ENCODE measurements at places on chromosomes 2 and 18.

DNA sequence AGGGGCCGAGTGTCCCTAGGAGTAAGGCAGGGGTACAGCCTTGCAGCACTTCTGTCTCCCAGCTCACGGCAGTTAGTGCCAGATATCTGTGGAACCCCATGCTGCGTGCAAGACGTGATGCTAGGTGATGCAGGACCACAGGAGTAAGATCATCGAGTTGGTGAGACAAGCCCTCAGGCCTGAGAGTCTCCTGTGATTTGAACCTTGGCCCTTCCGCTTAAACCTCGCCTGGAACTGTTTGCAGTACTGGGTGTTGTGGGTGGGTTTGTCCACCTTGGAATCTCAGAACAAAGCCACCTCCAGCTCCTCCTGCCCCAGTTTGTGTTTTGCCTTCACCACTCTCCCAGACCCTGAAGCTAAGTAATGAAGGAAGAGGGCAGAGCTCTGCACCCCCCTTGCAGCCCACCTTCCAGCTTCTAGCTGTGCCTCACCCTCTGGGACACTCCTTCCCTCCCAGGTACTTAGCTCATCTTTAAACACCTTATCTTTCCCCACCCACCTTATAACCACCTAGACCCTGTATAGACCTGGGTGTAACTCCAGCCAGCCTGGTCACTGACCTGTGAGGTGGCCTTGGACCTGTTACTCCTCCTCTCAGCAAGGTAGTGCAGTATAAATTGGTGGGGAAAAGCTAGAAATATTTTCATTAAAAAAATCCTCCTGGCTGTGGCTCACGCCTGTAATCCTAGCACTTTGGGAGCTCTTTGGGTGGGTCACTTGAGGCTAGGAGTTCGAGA lies 6.6 kb downstream of the CNNM4 start:
- DNase-seq: no peak

GRCh38 chr2:46187112-46187618 lies 110.0 kb upstream of the EPAS1 start:
- no peak for DNase-seq

GRCh38 chr2:71907503-71907902 lies 240.2 kb downstream of the CYP26B1 start:
- no peak for DNase-seq

DNA sequence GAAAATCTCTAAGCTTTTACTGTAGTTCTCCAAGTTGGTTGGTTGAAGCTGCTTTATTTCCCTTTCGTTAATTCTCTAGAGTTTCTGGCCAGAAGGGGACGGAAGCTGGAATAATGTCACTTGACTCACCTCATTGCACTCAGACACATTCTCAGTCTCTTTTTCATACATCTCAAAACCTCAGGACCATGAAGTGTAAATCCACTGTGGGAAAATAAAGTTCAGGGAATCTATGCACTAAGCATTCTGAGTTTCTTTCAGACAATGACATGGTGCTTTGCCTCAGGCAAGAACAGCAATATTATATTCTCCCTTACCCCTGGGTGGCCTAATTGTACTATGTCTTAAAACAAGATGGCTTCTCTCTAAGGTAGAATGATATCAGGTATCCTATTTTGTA lies 167.8 kb downstream of the PRPF40A start:
- no peak for DNase-seq

DNA sequence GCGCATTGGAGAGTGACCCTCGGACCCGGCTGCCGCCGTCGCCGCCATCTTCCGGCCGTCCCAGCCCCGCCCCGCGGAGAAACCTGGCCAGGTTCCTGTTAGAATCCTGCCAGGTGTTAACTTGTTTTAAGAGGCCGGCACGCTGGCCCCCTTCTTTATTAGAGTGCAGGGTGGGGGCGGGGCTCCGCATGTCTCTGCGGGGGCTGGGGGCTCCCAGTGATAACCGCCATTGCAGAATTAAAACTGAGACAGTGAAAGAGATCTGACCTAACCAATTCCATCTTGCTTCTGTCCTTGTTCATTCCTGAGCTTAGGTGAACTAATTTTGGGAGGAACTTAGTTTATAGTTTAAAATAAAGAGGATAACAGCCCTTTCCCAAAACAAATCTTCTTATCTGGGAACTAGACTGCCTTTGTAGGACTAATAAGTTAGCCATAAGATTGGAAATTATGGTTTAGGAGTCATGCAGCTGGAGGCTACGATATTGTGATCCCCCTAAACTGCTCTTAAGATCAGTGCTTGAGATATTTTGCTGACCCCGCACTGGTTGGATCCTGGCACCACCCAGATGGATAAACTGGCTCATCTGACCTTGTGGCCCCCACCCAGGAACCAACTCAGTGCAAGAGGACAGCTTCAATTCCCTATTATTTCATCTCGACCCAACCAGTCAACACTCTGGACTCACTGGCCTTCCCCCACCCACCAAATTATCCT lies 543 bp upstream of the STARD7 start:
- DNase-seq: no peak

- no peak for DNase-seq
Measured at GRCh38 chr2:15634846-15635490, 43.3 kb downstream of the DDX1 start.

- DNase-seq: no peak
Measured at GRCh38 chr2:174704642-174705041, 59.6 kb downstream of the CHRNA1 start.

GRCh38 chr2:109419171-109419756 lies 194.5 kb downstream of the SEPTIN10 start:
- DNase-seq: no peak

DNA sequence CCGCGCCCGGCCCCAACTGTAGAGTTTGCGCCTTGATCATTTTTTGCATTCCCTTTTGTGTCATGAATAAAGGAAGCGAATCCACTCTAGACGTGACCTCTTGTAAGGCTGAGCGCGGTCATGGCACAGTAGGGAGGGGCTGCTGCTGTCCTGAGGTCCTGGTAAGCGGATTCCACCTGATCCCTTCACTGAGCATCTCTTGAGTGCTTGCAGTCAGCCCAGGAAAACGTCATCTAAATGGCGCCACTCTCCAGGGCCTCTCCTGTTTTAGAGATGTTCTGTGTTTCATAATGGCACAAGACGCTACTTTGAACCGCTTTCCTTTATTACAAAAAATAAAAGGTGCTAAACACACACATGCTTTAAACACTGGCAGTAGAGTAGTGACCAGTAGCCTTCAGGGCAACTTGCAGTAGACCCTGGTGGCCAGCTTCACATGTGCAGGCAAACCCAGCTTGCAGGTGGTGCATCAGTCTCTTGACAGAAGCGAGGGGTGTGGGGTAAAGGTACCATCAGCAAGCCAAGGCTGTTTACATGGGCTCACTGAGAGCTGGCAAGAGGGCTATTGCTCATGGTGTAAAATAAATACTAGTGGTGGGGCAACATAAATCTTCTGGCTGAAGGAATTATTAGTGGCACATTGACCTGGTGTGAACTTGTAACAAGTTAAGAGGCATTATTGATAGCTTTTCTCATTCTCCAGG lies 43.0 kb upstream of the ACKR3 start:
- DNase-seq: no peak

GRCh38 chr2:152622219-152622618 lies 95.0 kb downstream of the PRPF40A start:
- DNase-seq: no peak

- peak; percentile 33 for DNase-seq
Measured at GRCh38 chr2:176473177-176473576, 203.9 kb downstream of the MTX2 start.

GRCh38 chr2:85761-86160 lies 39.5 kb upstream of the FAM110C start:
- no peak for DNase-seq

GRCh38 chr2:101500860-101501259 lies 25.9 kb upstream of the RFX8 start:
- DNase-seq: no peak

DNA sequence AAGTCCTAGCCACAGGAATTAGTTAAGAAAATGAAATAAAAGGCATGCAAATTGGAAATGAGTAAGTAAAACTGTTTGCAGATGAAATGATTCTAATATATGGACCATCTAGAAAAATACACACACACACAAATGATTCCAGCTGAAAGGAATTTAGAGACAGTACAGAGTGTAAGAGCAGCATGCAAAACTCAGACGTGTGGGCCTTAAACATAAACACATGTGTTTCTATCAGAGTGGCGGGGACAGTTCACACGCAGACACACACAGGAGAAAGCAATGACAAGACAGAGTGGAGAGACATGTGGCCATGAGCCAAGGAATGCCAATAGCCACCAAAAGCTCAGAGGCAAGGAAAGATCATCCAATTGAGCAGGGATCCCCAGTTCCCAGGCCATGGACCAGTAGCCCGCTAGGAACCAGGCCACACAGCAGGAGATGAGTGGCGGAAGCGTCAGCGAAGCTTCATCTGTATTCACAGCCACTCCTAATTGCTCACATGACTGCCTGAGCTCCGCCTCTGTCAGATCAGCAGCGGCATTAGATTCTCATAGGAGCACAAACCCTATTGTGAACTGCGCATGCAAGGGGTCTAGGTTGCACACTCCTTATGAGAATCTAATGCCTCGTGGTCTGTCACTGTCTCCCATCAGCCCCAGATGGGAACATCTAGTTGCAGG lies 155.4 kb downstream of the ARL4C start:
- no peak for DNase-seq

DNA sequence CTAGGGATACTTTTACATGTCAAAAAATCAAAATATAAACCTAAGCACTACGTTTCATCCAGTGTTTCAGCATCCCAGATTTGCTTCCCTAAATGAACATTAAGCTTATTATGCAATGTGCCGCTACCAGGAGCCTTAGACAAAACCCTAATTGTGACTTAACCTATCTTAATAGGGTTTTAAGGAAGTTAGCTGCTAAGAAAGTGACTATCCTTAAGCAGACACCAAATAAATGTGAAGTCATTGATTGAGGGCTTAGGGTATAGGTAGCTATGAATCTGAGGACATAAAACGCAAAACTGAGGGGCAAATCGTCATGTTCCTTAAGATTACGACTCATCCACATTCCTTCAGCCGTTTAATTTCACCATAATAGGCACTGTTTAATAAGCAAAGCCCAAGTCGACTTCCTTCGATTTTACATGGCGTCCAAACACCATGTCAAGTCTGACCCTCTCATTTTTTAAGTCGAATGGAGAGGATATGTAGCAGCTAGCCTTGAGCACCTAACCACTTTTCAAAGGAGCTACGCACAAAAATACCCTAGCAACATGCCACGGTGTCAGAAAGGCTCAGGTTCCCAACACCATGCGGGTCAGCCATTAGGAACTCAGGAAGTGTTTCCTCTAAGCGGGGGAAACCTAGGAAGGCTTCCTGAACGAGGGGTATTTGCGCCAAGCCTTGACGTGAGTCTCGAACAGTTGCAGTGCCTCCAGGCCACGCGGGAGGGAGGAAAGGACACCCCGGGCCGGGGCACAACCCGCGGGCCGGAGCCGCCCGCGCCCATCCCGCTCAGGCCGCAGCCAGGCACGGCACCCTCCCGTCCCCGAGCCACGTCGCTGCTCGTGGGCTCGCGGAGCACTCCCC lies 1.0 kb downstream of the HDLBP start:
- no peak for DNase-seq

GRCh38 chr2:197543206-197543605 lies 27.3 kb downstream of the MOB4 start:
- DNase-seq: no peak

GRCh38 chr2:68274022-68274421 lies 21.7 kb upstream of the PPP3R1 start:
- DNase-seq: peak; percentile 22

- DNase-seq: no peak
Measured at GRCh38 chr2:130864830-130865800, 28.4 kb downstream of the ARHGEF4 start.

- no peak for DNase-seq
Measured at GRCh38 chr2:238155051-238155760, 3.6 kb upstream of the ERFE start.

GRCh38 chr2:212940816-212941215 lies 210.6 kb downstream of the IKZF2 start:
- DNase-seq: peak; percentile 28

- peak; percentile 61 for DNase-seq
Measured at GRCh38 chr2:9422321-9423099, 818 bp downstream of the ITGB1BP1 start.

DNA sequence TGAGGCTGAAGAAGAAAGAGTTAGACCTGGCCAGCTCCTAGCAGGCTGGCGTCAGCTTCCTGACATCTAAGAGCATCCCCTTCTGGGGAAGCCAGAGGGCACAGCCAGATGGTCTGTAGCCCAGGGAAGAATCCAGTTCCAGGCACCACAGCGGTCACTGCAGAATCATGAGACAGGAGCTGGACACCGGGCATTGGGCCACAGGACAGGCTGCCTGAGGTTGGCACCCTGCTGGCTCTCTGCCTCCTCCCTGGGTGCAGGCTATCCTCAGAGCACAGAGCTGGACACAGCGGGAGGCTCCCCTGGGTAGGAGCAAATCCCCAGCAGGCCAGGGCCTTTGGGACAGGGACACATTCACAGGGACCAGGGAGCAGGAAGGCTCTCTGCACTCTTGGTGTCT lies 19.8 kb upstream of the ATOH8 start:
- no peak for DNase-seq

- DNase-seq: no peak
Measured at GRCh38 chr2:208311954-208312353, 45.9 kb downstream of the PIKFYVE start.

DNA sequence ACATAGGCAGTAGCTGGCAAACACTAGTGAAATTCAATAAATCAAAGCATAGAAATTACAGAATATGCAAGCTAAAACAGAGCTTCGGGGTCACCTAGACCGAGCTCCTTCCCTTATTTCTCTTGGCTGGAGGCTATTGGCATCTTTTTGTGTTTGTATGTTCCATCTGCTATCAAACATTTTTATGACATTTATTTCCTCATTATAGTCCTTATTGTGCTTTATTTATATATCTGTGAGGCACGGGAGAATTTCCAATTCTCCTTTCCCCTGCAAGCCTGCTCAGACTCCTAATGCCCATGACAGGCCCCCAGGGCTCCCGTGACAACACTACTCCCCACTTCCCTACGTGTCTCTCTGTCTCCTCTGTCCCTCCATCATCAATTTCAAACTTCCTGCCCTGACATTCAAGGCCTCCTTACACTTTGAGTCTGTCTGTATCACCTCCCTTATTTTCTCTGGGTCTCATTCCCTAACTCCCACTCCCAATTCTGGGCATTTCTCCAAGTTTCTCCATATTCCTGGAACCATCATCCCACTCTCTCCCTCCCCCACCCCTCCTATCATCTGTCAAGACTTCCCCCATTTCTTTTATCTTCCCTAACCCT lies 316.9 kb downstream of the OSR1 start:
- no peak for DNase-seq

DNA sequence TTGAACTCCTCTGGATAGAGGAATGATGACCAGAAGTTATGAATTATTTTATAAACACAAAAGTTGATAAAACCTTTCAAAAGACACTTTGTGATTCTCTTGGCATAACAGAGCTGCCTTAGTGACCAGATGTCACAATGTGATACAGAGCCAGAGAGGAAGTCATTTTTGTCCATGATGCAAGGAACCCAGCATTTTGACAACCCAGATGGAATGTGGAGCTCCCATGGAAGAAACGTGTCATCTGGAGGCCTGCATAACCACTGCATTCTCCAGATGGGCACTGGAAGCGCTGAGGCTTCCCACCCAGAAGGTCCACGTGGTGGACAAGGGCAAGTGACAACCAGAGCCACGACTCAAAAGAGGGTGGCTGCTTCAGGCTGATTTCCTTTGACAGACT lies 30.1 kb downstream of the HRH4 start:
- no peak for DNase-seq

GRCh38 chr18:53701697-53702096 lies 522.8 kb downstream of the MBD2 start:
- DNase-seq: no peak

GRCh38 chr2:223404616-223405015 lies 197.5 kb downstream of the SCG2 start:
- no peak for DNase-seq

- no peak for DNase-seq
Measured at GRCh38 chr2:188631037-188631809, 339.5 kb downstream of the GULP1 start.
